Aorta (tissue), 5 donors: ENCODE measurements at places on chromosomes 2 and 18. TPM values are rescaled to one million over a fixed set of nuclear protein-coding genes. Genes with fewer than 3 reads are reported as not detected.

DNA sequence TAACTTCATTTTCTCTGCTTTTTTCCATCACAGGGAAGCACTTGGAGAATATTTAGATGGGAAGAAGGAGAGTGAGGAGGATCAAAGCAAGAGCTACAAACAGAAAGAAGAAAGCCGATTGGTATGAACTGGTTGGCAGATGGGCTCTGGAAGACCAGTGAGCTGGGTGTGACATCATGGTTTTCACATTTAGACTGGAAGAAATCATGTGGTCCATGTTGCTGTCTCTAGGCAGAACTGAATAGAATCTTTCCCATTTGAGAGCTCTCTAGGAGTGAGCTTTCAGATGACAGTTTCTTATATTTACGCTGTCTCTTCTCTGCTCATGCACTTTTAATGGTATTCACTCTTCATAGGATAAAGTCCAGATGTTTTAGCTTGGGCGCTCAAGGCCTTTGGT lies 12.6 kb downstream of the DRC1 start:
- DNase-seq = no peak

GPR155 gene
- total RNA-seq = 6.8 TPM

DNA sequence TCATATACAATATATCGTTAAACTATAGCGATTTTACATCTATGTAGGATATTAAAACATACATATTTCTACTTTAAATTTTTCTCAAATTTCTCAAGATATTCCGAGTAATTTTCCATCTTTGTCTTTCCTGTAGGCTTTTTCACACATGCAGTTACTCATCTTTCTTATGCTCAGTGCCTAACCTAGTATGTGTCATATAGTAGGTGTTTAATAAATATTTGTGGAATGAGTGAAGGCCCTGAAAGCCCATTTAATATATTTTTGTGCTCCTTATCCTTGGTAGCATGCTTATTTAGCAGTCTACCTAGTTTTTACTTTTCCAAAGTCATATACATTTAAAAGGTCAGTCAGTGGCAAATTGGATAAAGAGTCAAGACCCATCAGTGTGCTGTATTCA lies 67.3 kb downstream of the ITGB6 start:
- DNase-seq = no peak

DNA sequence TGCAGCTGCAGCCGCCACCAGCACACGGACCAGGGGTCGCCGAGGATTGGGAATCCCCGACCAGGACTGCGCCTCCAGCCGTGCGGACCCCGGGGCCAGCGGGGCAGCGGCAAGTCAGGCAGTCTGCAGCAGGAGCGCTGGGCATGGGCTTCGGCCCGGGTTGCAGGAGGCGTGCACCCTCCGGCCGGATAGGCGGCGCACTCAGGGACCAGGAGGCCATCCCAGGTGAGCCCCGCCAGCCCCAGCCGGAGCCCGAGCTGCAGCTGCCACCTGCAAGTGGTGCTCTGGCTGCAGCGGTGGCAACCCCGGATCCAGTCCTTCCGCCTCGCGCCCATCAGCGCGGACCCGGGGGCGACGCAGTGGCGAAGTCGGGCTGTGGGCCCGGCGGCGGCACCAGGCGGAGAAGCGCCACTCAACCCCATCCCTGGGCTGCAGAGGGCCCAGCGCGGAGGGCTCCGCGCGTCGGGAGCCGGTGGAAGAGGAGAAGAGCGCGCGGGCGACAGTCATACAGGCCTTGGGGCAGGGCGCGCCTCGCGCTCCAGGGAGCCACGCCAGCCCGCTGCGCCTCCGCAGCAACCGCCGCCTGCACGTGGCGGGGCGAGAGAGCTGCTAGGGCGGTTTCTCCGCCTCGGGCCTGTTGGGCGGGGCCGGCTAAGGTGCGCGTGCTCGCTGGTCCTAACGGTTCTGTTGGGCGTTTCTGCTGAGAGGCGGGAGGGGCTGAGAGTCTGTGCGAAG lies 73.8 kb downstream of the RPIA start:
- DNase-seq = no peak

GRCh38 chr2:74744731-74745515 lies 89.0 kb upstream of the HK2 start:
- no peak for DNase-seq

MBOAT2 gene
- total RNA-seq = 18.4 TPM

CPS1 gene
- 5.1 TPM for total RNA-seq

GRCh38 chr2:172740856-172741255 lies 5.2 kb downstream of the RAPGEF4 start:
- no peak for DNase-seq

GRCh38 chr18:35155398-35156117 lies 85.3 kb upstream of the ZNF397 start:
- no peak for DNase-seq

DNA sequence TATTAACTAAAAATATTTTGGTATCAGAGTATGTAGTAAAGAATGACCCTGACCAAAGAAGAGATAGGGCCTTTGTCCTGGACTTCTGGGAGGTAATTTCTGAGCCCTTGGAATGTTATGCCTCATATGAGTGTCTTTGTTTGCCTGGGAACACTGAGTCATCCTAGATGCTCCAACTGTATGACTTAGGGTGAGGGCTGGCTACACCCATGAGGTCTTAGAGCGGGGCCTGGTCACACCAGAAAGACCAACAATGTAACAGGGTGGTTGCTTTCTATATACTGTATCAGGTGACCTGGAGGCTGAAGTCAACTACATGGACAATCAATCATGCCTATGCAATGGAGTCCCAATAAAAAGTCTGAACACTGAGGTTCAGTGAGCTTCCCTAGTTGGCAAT lies 253.1 kb downstream of the MBD2 start:
- DNase-seq = no peak

GRCh38 chr2:223787358-223787757 lies 50.0 kb downstream of the AP1S3 start:
- no peak for DNase-seq

DNA sequence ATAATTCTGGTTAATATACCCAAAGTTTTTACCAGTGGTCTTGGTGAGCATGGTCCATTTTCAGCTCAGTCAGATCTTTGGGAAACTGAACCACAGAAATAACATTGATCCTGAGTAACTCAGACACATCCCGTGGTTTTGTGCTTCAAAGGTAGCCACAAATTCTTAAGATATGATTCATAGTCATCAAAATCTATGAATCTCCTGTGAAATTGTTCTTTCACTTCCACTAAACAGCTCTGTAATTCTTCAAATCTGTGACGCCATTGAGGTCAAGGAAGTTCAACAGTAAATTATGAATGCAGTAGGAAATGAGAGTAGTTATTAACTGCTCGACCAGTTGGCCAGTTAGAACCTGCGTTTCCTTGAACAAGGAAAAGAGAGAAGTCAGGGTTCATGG lies 147.3 kb downstream of the IRS1 start:
- no peak for DNase-seq

- DNase-seq = no peak
Measured at GRCh38 chr2:56705713-56706112, 521.9 kb downstream of the CCDC85A start.

- DNase-seq = no peak
Measured at GRCh38 chr2:39524756-39525635, 87.9 kb upstream of the MAP4K3 start.

ABCB11 gene
- total RNA-seq = not detected

GRCh38 chr2:26349690-26350089 lies 3.1 kb upstream of the ADGRF3 start:
- no peak for DNase-seq

REG1B gene
- 3.8 TPM for total RNA-seq

GRCh38 chr2:158835431-158835830 lies 40.3 kb downstream of the DAPL1 start:
- no peak for DNase-seq

- DNase-seq = no peak
Measured at GRCh38 chr2:10271509-10271908, 31.2 kb upstream of the HPCAL1 start.

AQP12A gene
- total RNA-seq = not detected

DNA sequence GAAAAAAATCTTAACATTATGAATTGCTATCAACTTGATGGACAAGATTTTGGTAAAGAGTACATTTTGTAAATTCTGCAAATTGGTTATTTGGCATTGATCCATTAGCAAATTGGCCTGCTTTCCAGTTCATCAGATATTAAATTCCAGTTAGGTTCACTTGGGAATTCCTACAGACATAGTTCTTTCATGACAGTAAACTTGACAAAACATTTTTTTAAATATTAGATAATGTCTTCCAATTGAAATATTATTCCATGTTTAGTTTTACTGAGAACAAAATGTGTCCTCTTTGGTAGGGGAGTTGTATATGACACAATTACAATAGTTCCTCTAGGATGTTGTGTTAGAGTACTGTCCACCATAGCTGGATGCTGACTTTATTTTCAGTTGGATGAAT lies 141.9 kb downstream of the LCLAT1 start:
- no peak for DNase-seq

STON1 gene
- 27.5 TPM for total RNA-seq

CD8B2 gene
- total RNA-seq = 0.10 TPM

PHLPP1 gene
- 16.5 TPM for total RNA-seq

RBMS1 gene
- 119 TPM for total RNA-seq

DNA sequence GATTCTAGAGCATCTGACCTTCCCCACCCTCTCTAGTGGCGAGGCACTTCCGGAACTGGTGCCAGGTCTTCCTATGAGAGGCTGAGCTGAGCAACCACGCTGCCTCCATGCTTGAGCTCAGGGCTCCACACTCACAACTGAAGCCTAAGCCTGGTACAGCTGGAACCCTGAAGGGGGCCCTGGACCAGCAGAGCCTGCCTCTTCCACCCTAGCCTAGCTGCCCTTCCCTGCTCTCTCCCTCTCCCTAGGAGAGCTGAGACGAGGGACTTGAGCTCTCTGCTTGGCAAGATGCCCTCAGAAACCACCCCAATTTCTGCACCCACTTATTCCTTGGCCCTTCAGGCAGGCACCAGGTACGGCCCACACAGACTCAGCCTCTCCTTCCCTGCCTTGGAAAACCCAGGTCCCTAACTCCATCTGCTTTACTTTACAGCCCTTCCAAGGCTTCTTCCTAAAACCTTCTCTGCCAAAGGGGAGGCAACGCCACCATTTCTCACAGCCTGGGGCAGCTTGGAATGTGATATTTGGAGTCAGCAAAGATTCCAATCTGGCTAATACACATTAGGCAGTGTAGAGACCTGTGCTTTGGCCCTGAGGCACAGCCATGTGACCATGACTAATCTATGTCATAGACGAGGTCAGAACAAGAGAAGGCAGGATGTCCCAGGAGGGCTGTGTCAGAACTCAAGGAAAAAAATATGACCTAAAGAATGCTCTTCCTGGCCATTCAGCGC lies 18.8 kb downstream of the COX7A2L start:
- peak; percentile 84 for DNase-seq

DNA sequence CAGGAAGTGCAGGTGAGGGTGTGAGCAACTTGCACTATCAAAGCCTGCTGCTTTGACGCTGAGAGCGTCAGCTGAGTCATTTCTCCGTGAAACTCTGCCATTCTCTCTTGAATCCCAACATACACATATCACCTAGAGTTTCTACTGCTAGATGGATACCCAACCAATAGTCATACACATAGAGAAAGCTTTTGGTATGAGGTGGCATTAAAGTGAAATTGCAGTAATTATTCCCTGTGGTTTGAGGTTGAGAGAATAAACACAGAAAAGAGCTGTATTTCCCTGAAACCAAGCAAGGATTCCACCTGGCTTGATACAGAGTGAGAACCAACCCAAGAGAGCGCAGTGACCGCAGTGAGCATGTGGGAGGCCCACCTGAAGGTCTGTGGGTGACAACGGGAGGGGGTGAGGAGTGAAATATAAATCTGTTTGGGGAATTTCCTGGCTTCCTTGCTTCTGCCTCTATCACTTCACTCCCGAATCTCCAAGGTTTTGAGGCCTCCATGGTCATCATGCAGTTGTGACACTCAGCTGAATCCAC lies 28.8 kb upstream of the TMEM18 start:
- no peak for DNase-seq

- no peak for DNase-seq
Measured at GRCh38 chr18:12703664-12704063, 822 bp downstream of the PSMG2 start.

DNA sequence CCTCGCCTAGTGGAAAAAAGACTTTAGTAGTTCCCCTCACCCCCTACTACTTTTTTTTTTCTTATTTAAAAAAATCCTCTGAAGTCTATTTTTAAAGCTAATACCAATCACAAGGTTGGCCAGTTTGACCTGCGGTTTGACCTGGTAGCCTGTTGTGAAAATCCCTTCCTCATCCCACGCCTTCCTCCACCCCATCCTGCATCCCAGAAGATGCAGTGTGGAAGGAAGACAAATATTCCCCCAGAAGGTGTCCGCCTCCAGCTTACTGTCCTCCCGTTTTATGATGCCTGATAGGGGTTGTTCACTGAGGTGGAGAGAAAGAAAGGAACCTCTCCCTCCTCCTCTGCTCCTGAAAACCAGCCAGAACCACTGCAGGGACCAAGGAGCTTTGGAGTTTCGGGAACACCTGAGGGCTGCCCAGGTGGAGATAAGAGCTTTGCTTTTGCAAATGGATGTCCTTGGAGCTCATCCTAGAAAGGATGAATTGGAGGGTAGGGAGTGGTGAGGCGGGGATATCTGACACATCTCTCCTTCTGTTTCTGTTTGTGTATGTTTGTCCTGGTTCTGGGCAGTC lies 909 bp downstream of the ATP6V1C2 start:
- DNase-seq = no peak

DNA sequence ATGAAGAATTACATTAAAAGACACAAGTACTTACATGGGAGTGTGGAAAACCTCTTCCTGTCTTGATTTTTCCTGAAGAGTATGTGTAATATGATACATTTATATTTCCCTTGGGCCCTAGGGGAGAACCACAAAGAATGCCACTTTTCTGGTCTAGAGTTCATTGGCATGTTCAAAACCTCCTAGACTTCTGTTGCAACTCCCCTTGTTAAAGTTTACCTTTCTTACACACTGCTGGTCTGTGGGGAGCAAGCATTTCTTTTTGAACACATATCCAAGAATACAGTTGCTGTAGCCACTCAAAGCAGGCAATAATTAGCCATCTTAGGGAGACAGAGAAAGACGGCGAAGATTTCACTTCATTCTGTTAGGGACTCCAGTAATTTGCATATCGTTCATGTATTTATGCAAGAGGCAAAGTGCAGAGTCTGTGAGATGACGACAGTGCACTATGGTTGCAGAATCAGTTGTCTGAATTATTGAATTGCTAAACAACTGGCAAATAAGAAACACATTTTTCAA lies 103.5 kb downstream of the NOL4 start:
- DNase-seq = no peak

DNA sequence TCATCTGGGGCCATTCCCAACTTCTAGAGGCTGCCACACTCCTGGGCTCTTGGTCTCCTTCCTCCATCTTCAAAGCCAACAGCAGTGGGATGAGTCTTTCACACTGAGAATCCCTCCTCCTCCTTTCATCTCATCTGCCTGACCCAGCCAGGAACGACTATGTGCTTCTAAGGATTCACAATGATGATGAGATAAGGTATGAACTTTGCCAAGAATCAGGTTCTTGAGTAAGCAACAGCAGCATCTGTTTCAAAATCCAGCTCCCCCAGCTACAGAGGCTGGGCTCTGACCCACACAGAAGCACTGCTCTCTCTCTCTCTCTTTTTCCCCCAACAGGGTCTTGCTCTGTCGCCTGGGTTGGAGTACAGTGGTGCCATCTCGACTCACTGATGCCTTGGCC lies 46.4 kb downstream of the TIMM21 start:
- DNase-seq = no peak

- DNase-seq = peak; percentile 81
Measured at GRCh38 chr2:28395334-28396061, 2.8 kb downstream of the FOSL2 start.
